ENCODE measurements at places on chromosomes 2 and 18. TPM values are rescaled to one million over a fixed set of nuclear protein-coding genes. Genes with fewer than 3 reads are reported as not detected.

- no peaks in the 10 kb centered on the region for H3K36me3 ChIP-seq
- H3K4me3 ChIP-seq: no peak overlapping the region
- DNase-seq: no peak
- no peak overlapping the region for H3K27ac ChIP-seq
- H3K27me3 ChIP-seq: no peaks in the 10 kb centered on the region
These were observed 267.8 kb downstream of the CYRIA start for GRCh38 chr2:16397681-16398475.

- peak; percentile 9 for DNase-seq
- H3K4me3 ChIP-seq: no peak overlapping the region
- no peak overlapping the region for H3K27ac ChIP-seq
- H3K4me1 ChIP-seq: peaks cover 8% of the 10 kb centered on the region
- no peaks in the 10 kb centered on the region for H3K36me3 ChIP-seq
- H3K27me3 ChIP-seq: no peaks in the 10 kb centered on the region
These were observed 19.7 kb upstream of the MYCN start for GRCh38 chr2:15920696-15921095.

OST4 gene
- total RNA-seq: 260 TPM

AQP12A gene
- total RNA-seq: not detected

CERKL gene
- total RNA-seq: 8.0 TPM
